ENCODE measurements at places on chromosomes 1 and 21.

DNA sequence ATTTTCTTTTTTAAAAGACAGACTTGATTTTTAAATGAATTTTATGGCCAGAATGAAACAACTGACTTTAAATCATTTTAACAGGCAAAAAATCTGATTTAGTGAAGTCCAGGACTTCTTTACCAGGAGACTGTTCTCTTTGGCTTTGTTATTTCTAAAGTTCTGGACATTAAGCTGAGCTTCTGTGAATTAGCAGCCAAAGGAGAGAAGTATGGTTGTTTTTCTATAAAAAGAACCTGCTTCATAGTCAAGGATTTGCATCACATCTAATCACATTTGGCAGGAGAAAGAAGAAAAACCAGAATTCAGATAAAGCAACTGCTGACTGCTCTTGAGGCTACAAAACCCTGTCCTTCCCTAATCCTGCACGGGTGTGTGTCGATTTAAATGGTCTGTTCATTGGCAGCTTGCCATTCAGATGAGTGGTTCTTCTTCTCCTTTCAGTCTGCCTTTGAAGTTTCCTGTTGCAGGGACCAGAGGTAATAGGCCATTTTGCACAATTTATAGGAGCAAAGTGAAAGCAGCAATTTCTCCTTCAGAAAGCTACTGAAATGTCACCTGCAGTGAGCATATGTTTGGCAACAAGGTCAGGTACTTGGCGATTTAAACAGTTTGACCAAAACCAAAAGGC lies 215.4 kb downstream of the OLFM3 start:
- peak; percentile 9 for DNase-seq

- DNase-seq: no peak
These were observed 31.9 kb upstream of the KCNA2 start for GRCh38 chr1:110638058-110638457.

GRCh38 chr1:226874579-226875425 lies 4.4 kb downstream of the PSEN2 start:
- DNase-seq: no peak

DNA sequence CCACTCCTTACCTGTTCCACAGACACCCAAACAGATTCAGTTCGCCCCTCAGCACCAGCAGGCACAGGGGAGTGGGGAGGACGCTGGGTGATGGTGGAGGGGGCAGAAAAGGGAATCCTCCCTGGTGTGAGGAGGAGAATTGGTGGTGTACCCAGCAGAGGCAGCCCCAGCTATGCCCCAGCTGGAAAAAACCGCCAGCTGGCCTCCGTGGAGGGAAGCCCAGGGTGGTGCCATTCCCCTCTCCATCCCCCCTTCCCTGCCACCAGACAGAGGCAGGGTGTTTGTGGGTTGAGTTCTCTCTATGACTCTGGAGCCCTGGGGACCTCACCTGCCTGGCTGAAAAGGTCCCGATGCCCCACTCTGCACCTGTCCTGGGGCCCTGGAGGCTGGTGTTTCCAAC lies 27.9 kb downstream of the OPTC start:
- no peak for DNase-seq

DNA sequence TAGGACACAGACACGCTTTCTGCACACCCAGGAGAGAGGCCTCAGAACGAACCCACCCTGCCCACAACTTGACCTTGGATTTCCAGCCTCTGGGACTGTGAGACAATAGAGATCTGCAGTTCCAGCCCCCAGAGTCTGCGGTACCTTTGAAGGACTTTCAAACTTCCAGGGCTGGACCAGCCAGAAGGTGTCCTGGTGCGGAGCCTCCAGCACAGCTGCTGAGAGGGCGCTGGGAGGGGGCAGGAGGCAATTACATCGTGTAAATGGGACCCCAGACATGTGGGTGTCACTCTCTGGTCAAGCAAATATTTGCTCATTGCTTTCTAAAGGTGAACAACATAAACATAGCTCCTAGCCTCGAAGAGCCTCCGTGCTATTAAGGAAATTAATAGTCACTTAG lies 58.7 kb upstream of the ACTRT2 start:
- no peak for DNase-seq

GRCh38 chr1:62286786-62287224 lies 32.4 kb downstream of the KANK4 start:
- DNase-seq: no peak

DNA sequence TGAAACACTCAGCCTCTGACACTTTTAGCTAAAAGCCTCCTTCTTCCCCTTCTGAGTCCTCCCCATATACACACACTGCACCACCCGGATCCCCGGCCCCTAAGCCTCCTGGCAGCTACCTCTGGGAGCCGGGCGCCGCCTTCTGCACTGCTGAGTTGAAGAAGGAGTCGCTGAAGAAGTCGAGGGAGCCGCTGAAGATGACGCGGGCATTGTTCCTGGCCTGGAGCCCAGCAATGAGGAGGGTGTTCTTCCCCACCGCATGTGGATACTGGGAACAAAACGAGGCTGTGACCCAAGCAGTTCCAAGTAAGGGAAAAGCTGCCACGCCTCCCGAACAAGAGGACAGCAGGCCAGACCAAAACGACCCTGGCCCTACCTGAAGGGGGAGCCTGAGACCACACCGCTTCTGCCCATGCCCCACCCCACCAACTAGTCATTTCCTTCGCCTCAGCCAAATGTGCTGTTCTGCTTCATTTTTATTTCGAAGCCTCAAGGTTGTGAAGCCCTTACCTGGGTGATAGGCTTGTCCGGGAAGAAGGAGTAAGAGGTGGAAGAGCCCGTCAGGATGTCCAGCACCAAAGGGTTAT lies 7.0 kb downstream of the DDOST start:
- no peak for DNase-seq

GRCh38 chr1:204830747-204831146 lies 39.9 kb upstream of the NFASC start:
- DNase-seq: no peak

- DNase-seq: no peak
These were observed 7.5 kb downstream of the PCP4 start for GRCh38 chr21:39874759-39875158.
